ENCODE measurements at places on chromosomes 11 and 22. TPM values are rescaled to one million over a fixed set of nuclear protein-coding genes. Genes with fewer than 3 reads are reported as not detected.
A peak's percentile ranks its signal among the peaks of the same experiment; 100 is the strongest.

B3GAT1 gene
- total RNA-seq: 10.5 TPM

DNA sequence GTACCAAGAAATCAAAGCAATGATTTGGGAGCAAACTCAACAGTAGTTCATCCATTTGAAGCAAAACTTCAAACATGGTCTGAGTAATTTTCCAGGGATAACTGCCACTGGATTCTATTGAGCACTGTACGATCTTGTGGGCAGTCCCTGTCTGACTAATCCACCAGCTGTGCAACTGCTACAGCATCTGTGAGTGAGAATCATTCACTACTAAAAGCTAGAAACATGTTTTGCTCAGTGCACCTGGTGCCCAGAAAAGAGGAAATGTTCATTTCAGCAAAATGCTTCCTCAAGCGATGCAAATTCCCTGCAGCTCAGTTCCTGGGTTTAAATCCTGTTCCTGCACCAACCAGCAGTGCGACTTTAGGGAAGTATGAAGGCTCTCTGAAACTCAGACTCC lies 1077.9 kb downstream of the DLG2 start:
- DNase-seq: no peak

KRTAP5-7 gene
- total RNA-seq: not detected

C11orf91 gene
- total RNA-seq: not detected

POLD4 gene
- total RNA-seq: 70.8 TPM

DNA sequence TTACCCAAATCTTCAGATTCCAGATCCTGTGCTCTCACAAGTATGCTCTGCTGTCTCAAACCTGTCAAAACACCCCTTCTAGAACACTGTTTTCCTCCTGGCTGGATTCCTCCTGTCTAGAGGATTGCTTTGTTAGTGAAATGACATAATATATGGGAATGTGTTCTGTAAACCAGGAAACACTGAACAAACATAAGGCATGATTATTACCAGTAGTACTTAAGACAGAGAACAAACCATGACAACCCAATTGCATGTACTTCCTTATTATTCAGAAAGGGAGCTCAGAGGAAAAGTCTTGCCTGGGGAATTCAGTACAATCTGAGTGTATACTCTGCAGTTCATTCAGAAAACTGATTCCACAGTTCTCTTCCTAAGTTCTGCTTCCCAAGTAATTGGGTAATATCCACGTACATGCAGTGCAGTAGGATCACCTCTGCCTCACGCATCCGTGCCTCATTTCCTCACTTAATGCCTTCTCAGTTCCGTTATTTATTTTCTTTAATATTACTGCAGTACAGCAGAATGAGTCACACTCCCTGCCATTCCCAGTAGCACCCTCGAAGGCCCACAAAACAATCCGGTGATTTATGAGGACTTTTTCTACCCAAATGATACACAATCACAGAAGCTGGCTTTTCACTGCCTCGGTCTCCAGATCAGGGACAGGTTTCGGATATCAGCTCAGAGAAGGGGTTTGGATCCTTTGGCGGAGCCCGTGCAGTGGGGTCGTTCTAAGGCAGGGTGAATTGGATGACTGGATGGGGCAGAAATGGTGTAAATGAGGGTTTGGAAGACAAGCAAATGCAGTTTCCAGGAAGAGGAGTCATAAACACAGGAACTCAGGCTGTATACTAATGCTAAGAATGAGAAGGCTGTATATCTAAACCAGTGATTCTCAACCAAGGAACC lies 896.9 kb downstream of the KCNA4 start:
- DNase-seq: no peak

PI4KA gene
- 139 TPM for total RNA-seq

DNA sequence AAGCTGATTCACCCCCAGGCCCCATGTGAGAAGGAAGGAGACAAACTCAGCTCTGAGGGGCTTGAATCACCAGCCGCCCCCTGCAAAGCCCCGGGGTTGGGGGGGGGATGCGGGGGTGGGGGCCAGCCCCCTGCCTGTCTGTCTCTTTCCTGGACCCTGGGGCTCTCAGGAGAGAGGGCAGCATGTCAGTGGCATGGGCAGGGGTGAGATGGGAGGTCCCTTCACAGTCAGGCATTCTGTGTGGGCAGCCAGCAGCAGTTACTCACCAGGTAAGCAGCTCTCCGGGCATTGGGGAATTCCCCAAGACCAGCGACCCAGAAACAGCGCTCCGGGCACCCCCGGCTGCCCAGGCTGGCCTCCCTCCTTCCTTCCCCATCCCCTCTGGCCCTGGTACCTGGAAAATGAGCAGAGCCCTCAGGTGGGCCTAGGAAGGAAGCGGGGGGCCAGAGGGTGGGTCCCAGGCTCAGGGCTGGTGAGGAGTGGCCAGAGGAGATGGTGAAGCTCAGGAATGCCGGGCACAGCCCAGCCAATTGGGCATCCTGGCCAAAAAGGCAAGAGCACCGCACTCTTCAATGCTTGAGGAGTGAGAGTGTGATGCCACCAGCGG lies 4.2 kb upstream of the LIF start:
- no peak for DNase-seq

DNA sequence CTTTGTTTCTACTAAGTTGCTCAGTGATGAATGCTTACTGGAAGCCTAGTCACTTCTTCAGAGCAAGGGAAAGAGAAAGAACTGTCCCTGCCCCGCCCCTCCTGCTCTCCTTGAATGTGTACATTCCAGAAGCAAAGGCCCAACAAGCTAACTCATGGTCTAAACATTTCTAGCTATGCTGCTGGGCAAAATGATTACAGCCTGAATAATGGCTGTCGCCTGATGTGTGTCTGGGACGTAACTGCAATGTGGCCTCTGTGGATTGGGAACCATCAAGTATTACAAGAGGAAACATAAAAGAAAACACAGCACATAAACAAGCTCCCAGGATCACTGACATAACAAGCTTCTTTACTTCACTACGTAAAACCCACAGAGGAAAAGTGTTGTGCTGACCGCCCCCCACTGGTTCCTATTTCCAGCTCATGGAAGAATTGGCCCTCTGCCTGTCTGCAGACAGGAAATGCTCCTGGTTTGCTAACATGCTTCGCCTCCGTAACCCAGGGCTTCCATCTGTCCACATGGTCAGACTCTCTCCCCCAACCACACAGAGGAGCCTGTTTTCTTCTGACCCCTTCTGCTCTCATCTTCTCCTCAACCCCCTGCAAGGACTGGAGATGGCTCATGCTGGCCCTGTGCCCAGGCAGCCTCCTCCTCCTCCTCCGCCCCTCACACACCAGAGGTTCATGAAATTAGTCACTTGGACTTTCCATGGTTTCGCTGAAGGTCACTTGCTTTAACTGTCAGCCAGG lies 187.2 kb downstream of the MAML2 start:
- DNase-seq: peak; percentile 79

GRCh38 chr22:24772493-24773220 lies 1.9 kb downstream of the PIWIL3 start:
- no peak for DNase-seq

DNA sequence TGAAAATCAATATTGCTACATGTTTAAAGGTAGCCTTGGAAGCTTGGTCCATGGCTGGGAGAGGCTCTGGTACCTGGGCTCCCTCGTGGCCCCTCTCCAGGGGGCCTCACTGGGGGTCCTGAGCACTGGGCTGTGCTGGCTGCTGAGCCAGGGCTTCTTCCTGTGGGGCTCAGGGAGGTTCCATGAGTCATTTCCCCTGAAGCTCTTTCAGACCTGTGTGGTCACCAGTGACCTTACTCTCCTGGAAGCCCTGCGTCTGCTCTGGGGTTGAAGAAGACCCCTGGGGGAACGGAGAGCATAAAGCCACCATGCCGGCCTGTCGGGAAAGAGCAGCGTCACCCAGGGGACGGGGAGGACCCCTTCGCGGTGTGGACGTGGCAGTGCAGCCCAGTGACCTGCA lies 389.0 kb downstream of the TBC1D22A start:
- no peak for DNase-seq

GRCh38 chr11:31802990-31803812 lies 7.9 kb downstream of the PAX6 start:
- no peak for DNase-seq

DNA sequence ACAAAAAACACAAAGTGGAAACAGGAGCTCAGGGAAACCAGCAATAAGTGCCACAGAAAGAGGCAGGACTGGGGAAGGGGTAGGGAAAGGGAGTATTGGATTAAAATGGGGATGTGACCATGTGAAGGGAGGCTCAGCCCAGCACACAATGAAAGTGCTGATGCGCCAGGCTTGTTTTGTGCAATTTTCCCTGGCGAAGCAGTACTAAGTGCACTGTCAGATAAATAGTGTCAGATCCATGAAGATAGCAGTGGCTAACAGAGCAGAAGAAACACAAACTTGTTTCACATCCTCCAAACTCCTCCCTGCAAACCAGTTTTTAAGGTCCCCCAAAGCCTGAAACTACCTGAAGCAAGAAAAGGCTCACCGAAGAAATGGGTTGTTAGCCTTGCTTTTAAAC lies 50.7 kb upstream of the RAPSN start:
- no peak for DNase-seq

GRCh38 chr11:636511-637332 lies at the start of gene DRD4:
DRD4 (plus strand) TSS chr11:637269; CDS start chr11:637305, 36 bp downstream.
- no peak for DNase-seq

- no peak for DNase-seq
Measured at GRCh38 chr11:94673951-94674491, 94.1 kb upstream of the AMOTL1 start.

C22orf31 gene
- total RNA-seq: not detected

DNA sequence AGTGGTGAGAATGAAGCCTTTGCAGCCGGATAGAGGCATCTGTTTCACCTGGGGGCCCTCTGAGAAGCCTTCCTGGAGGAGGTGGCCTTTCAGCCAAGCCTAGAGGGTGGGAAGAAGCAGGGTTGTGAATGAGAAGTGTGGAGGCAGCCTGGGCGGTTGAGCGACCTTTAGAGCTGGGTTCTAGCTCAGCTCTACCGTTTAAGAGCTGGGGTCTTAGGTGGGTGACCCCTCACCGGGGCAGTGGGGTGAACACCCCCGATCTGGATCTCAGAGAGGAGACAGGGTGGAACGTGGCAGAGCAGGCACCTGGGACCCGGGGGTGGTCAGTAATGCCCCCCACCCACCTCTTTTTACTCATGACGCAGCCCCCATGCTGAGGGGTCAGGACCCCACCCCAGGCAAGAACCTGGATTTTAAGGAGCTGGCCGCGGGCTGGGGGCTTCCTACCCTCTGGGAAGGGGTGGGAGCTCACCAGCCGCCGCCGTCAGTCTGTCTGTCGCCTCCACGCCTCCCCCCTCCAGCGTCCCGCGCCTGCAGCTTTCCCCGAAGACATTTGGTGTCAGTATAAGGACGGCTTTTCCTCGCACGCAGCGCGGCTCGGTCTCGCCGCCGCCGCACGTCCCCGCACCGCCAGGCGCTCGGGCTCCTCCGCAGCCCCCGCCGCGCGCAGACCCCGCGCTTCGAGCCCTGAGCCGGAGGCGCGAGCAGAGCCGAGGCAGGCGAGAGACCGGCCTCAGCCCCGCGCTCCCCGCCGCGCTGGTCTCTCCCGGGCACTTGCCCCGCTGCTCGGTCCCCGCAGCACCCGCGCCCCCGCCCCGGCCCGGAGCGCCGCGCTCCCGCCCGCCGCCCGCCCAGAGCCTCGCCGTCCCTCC lies 13.3 kb upstream of the CACNA1I start:
- no peak for DNase-seq

- peak; percentile 10 for DNase-seq
Measured at GRCh38 chr22:49965091-49966040, 4.8 kb downstream of the PIM3 start.

MPPED2 gene
- total RNA-seq: 3.5 TPM

GRCh38 chr22:50674606-50675552 lies 2.3 kb downstream of the SHANK3 start:
- DNase-seq: no peak

DNA sequence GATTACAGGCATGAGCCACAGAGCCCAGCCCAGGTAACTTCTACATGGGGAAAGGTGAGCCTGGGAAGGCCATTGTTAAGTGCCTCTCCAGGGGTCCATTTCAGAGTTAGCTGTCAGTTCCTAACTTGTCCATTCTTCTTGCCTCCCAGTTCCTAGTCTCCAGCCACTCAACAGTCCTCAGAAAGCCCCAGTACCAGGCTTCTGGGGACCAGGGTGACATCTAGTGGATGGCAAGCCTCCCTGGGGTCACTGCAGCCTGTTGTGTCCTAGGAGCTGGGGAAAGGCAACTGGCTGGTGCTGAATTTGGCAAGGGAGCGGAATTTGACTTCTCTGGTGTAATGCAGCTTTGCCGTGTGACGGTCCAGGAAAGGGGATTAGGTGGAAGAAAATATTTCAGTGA lies 2.1 kb downstream of the LGALS12 start:
- DNase-seq: no peak

- no peak for DNase-seq
Measured at GRCh38 chr11:65410936-65411680, 11.5 kb upstream of the NEAT1 start.

GRCh38 chr11:86814775-86815174 lies 14.4 kb downstream of the PRSS23 start:
- DNase-seq: no peak

- DNase-seq: no peak
Measured at GRCh38 chr11:2767071-2767470, 67.3 kb upstream of the KCNQ1OT1 start.

E2F8 gene
- not detected for total RNA-seq

- DNase-seq: no peak
Measured at GRCh38 chr11:125968354-125968753, 22.5 kb downstream of the VSIG10L2 start.

RTN4RL2 gene
- 0.20 TPM for total RNA-seq

GRCh38 chr22:43008921-43009320 lies 6.0 kb downstream of the PACSIN2 start:
- DNase-seq: no peak

- DNase-seq: no peak
Measured at GRCh38 chr11:44469412-44469811, 96.1 kb upstream of the CD82 start.

MMP12 gene
- total RNA-seq: not detected

SNX32 gene
- total RNA-seq: 1.5 TPM

CCDC87 gene
- 1.1 TPM for total RNA-seq

DNA sequence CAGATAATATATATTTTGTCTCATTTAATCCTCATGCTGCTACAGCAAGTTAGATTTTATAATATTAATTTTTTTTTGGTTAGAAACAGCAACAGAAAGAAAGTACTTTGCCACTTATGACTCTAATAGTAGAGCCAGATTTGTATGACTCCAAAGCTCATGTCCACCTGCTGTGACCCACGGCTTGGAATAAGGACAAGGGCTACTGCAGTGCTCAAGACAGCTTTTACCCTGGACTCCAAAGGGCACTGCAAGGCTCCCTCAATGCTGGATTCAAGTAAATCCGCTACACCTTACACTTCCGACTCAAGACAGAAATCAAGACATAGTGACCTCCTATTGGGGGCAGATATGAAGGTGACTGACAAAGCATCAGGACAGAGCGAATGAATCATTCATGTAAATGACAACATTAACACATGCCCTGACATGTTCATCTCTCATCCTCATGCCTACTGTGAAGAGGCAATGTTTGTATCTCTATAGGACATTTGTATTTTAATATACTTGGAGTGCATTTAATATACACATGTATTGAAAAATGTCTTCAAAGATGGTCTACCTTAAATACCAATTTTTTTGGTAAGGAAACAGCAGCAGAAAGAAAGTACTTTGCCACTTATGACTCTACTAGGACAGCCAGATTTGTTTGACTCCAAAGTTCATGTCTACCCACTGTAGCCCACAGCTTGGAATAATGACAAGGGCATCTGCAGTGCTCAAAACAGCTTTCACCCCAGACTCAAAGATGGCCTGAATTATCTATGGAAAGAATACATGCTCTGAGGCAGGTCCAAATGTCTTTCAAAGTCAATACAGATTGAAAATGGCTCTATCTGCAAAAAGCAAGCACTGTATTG lies 375.6 kb upstream of the CCDC90B start:
- no peak for DNase-seq

INS gene
- total RNA-seq: not detected
